ENCODE measurements at places on chromosomes 5 and 9. TPM values are rescaled to one million over a fixed set of nuclear protein-coding genes. Genes with fewer than 3 reads are reported as not detected.
A peak's percentile ranks its signal among the peaks of the same experiment; 100 is the strongest.

DNA sequence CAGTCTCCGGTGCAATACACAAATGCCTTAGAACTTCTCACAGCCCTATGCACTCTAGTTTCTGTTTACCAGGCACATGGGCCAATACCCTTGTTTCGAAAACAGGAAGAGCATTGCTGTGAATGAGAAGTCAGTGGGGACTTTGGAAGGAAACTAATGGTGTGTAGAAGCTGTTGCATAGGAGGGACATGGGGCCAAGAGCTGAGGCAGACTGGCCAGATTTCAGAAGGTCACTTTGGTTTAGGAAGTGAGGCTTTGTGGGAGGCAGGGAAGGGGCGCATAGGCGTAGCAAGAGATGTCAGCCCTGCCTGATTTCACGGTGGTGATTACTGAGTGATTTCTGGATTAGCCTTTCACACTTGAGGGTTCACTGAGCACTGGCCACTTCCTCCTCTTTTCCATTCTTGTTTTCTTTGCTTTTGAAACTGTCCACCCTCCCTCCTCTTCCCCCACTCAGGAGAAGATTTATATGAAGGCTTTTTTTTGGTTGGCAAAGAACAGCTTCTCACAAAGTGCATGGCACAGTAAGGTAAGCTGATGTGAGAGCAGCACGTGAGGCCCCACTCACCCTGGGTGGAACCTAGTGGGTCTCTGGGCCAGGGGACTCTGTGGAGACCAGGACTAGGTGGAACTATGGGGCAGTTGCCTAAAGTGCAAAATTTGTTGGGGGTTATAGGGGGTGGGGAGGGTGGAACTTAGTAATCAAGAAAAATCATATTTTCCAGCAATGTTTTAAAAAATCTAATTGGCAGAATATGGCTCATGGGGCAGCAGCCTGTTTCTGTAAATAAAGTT, 6.1 kb upstream of the TMEM252 start:
- no peak for DNase-seq

- DNase-seq: no peak
Measured at GRCh38 chr9:107827304-107827703, 337.7 kb upstream of the KLF4 start.

MPDZ gene
- not detected for total RNA-seq

DNA sequence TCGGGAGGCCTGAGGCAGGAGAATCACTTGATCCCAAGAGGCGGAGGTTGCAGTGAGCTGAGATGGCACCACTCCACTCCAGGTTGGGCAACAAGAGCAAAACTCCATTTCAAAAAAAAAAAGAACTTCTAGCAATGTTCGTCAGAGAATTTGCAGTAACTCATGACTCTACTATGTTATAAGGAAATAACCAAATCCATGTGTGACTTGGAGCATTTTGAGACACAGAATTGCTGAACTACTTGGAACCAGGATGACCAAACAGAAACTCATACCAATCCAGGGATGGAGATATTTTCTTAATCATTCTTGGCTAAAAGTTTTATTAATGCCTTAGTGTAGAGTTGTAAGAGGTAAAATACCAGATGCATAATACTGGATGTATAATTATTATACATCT, 99.9 kb upstream of the BNC2 start:
- no peak for DNase-seq

DNA sequence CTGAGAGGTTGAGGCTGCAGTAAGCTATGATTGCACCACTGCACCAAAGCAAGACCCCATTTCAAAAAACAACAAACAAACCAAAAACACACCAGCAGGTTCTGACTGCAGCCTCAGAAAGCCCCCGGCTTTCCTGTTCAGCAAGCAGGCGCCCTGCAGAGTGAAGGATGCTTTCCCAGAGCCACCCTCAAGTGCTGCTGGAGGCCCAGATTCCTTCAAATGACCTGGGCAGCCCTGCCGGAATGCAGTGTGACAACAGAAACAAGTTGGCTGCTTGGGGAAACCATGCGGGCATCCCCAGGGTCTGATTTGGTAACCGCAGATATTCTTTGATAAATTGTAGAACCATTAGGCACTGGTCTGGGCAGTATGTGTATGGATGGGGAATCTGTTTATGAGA, 35.7 kb upstream of the GNE start:
- no peak for DNase-seq

GRCh38 chr5:119276978-119277377, 78.8 kb upstream of the TNFAIP8 start:
- no peak for DNase-seq

DNA sequence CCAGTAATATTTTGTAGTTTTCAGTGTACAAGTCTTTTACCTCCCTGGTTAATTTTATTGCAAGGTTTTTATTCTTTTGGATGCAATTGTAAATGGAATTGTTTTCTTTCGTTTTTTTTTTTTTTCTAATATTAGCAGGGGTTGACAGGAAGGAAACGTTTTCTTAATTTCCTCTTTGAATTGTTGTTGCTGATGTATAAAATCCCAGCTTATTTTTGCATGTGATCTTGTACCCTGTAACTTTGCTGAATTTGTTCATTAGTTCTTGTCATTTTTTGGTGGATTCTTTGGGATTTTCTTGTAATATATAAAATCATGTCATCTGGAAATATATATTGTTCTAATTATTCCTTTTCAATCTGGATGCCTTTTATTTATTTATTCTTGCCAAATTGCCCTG, 65.0 kb upstream of the ANKH start:
- DNase-seq: no peak

CCDC192 gene
- not detected for total RNA-seq

DNA sequence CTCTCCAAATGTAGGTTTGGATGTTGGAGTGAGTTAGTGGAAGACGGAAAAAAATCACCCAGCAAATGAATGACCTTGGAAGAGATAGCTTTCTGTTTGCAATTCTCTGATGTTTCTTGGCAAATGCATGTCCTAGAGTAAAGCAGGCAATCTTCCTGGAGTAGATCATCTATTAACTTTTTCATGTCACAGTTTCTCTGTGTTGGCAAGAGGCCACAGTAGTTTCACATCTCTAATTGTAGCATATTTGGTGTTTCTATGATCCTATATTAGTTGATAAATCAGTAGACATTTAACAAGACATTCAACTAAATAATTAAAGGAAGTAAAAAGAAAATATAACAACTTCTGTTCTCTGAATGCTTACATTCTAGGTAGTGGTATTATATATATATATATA, 138.2 kb upstream of the MINAR2 start:
- no peak for DNase-seq

SPATA31C1 gene
- total RNA-seq: not detected

GRCh38 chr9:112104901-112105300, 70.2 kb downstream of the SUSD1 start:
- DNase-seq: no peak

IFNA8 gene
- not detected for total RNA-seq

DNA sequence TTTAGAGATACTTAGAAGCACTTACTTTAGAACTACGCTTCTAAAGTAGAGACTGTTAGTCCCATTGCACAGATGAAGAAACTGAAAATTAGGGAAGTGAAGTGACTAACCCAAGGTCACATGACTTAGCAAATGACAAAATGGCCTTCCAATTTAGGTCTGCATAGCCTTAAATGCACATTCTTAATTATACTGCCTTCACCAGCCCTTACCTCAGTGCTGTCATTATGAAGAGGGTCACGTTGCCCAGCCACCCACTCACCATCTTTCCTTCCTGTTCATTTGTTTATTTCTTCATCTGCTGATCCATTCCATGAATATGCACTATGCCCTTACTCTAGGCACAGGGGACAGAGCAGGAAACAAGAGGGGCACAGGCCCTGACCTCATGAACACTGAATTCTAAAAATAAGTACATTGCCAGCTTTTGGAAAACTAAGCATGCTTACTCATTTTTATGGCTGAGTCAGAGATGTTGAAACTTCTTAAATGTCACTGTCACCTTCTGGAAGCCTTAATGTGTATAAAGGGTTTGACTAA, 8.6 kb downstream of the HAVCR2 start:
- no peak for DNase-seq

DNA sequence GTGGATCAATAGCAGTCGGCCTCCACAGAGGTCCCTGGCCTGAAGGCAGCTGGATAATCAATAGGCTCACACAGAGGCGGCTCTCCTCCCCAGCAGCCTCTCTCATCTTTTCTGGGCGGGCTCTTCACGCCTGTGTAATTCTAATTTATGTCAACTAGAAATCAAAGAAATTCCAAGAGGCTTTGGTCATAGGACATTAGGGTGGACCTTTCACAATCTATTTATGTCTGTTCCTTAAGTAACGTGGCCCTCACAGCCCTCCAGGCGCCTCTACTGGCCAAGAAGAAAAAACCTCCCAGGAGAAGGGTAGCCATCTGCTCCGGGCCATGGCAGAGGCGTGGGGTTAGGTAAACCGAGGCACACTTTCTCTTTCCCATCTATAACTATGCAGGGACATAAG, 205.1 kb upstream of the EFNA5 start:
- DNase-seq: no peak

- no peak for DNase-seq
Measured at GRCh38 chr5:142007237-142007544, 5.6 kb downstream of the GNPDA1 start.

DNA sequence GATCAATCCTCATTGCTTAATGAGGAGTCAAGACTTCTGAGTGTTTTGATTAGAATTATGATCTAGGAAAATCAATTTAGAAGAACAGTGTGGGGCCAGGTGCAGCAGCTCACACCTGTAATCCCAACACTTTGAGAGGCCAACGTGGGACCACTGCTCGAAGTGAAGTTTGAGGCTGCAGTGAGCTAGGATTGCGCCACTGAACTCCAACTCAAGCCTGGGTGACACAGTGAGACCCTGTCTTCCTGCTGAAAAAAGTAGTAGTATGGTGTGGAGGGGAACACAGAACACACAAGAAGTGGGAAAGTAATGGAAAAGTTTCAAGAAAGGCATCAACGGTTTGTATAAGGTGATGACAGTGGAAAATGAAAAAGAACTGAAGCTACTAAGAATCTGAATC, 9.1 kb downstream of the FNIP1 start:
- DNase-seq: no peak

DNA sequence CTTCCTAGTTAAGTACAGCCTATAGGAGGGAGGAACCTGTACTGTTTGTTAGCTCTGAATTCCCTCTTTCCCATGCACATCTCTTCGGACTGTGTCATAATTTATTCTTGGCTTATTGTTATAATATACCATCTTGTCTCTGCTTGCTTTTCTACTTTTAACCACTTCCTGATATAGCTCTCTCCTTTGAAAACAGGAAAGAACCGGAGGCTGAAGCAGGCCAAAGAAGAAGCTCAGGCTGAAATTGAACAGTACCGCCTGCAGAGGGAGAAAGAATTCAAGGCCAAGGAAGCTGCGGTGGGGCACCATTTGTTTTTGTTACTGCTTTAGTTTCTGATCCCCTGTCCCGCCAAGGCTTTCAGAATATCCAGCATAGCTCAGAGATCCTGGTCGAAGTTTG, 4.8 kb downstream of the ATP6V1G1 start:
- peak; percentile 43 for DNase-seq

TMEM167A gene
- total RNA-seq: 68.4 TPM

IL5 gene
- total RNA-seq: not detected

MZB1 gene
- 21.8 TPM for total RNA-seq

DNA sequence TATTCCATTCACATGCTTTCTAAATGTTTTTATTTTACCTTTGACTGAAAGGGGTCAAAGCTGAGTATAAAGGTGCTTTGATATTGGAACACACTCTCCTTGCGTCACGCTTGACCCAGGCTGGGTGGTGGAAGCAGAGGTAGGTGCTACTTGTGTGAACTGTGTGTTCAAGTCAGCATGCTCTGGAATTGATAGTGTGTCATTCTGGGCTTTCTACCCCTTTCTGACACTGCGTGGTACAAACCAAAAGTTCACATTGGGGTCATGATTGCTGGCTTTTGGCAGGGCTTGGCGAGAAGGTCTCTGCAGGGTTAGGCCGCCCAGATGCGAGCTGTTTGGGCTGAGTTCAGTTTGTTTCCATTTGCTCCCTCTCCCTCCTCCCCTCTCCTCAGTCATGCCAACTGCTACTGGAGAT, 131.8 kb downstream of the ADAMTSL1 start:
- no peak for DNase-seq

DNA sequence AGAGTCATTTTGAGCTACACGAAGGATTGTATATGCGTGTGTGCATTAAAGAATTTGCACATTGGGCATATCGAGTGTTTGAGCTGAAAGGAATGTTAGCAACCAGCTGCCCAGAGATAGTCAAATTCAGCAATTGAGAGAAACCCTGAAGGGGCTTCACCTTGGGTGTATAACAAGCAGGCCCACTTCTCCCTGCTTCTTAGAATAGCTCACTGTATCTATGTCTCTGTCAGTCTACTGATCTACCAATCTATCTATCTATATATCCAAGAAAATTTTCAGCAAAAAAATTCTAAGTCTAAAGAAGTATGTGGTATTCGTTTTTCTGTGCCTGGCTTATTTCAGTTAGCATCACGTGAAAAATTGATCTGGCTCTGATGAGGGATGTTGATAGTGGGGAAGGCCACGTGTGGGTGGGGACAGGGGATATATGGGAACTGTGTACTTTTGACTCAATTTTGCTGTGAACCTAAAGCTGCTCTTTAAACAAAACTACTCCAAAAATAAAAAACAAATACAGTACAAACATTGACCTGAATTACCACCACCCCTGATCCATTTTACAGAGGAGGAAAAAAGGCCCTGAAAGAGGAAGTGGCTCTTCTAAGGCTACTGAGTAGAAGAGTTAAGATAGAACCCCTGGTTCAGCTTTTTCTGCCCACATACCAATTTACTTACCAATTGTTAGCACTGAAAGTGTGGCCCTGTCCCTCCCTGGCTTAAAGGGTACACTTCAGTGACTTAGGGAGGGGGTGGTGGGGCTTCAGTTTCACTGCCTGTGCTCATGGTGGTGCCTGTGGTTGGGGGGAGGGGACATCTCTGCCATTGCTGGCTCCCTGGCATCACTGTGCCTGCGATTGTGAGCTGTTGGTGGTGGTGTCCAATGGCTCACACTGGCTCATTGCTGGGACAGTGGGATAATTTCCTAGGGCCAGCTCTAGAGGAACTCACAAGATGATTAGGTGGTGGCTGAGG, 141.8 kb downstream of the DOCK2 start:
- no peak for DNase-seq

- no peak for DNase-seq
Measured at GRCh38 chr9:135772056-135772646, 70.2 kb downstream of the KCNT1 start.

GRCh38 chr9:35616681-35617459, 1.3 kb downstream of the CD72 start:
- peak; percentile 79 for DNase-seq

DNA sequence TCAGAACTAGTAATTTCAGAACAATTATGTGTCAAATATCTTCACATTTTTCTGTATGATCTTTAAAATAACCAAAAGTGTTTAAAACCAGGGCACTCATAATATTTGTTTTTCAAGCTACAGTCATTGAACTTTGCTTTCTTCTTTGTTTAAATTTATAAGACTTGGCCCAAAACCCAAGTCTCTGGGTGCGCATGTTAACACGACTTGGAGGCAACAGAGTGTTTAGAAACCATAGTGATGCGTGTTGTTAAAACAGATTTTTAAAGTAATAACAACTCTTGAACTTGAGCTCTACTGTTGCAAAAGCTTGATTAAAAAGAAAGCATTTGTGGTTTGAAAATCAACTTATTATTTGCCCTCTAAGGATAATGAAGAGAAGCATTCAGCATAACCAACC, 26.0 kb upstream of the GRIN3A start:
- DNase-seq: no peak

WDR55 gene
- 45.4 TPM for total RNA-seq

FUBP3 gene
- total RNA-seq: 37.8 TPM

All from activated naive CD8-positive, alpha-beta T cell treated with anti-CD3 and anti-CD28 coated beads, Interleukin-2, amount 10 ng/mL, durations not matched to agents 7 days and 5 days (primary cell).